T-helper 17 cell (primary cell): ENCODE measurements at places on chromosomes 3 and 15.

DNA sequence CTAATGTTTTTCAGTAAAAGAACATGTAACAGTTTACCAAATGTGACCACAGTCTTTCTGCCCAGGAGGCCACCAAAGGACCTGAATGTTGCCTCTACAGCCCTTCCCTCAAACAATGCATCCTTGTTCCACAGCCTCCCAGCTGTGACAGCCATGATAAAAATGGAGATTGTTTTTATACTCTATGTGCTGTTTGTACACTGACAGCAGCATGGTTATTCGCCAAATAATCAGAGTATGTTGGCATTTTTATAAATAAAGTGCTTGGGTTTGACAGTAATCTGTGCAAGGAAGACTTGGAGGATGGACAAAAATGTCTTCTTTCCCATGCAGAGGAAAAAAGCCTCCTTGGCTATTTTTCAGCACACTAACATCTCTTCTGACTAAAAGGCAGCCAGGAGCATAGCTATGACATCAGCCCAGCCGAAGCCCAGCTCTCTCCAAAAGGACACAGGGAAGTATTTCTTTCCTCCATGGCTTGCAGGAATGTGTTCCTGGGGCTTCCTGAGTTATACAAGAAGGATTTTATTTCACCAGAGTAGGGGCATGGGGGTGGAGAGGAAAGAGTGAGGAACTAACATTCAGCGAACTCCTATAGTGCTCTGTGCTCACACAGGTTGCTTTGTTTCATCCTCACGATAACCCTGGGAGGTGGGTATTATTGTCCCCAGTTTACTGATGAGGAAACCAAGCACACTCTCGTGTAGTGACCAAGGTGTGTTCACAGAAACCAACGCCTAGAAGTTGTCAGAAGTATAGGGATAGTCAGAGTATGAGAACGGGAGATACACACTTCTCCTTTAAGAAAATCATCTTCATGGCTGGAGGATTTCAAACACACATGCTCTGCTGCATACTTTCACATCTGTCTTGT, 339.7 kb downstream of the MECOM start:
- no peak for DNase-seq

- DNase-seq = no peak
Observed at GRCh38 chr3:13140596-13140995, 67.4 kb upstream of the IQSEC1 start.

GRCh38 chr3:134462331-134462941, 23.3 kb downstream of the ANAPC13 start:
- DNase-seq = no peak

- DNase-seq = peak; percentile 15
Observed at GRCh38 chr3:15051531-15051930, 13.6 kb downstream of the MRPS25 start.

DNA sequence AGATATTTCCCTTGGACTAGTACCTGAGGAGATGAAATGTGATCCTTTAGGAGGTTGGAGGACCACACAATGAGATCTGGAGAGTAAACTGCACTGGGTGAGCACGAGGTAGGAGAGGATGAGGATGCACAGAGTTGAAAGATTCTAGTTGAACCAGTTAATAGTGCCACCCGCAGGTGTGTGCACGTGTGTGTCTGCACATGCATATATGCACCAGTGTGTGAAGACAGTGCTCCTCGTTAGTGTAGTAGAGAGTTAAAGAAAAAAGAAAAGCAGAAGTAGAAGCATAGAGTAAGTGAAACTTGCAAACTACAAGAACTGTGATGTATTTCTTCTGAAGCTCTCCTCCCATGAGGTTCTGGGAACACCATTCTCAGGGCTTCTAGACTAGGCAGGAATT, 8.4 kb downstream of the MED12L start:
- DNase-seq = no peak

DNA sequence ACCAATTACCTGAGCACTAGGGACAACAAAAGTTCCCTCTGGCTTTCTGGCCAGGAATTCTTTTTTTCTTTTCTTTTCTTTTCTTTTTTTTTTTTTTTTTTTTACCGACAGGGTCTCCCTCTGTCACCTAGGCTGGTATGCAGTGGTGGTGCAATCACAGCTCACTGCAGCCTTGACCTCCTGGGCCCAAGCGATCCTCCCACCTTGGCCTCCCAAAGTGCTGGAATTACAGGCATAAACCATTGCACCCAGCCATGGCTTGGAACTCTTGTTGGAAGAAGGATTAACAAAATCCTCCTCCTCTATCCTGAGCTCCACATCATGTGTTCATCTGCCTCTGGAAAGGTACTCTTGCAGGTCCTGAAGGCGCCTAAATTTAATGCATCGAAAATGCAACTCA, 2.9 kb upstream of the LTF start:
- DNase-seq = no peak

- no peak for DNase-seq
Observed at GRCh38 chr15:27844018-27844666, 255.0 kb downstream of the OCA2 start.

GRCh38 chr3:77835921-77836320, 796.0 kb downstream of the ROBO2 start:
- DNase-seq = no peak

GRCh38 chr3:128933213-128933921, 53.9 kb downstream of the ACAD9 start:
- no peak for DNase-seq

- DNase-seq = no peak
Observed at GRCh38 chr3:64623125-64623524, 64.7 kb downstream of the ADAMTS9 start.

DNA sequence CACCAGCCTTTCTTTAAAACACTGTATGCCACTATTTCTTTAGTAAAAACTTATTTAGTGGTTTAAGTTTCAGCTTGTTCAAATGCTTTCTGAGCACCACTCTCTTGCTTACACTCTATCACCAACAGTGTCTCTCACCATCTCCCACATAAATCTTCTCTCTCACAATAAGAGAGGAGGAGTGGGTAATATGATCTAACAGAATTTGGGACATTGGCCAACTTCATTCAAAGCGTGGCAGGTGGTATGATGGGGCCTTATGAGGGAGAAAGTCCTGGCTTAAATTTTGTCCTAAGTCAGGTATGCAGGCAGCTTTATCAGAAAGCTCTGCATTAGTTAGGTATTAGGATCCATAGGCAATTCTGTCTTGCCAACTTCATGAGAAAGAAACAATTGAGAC, 1132.5 kb downstream of the TUSC7 start:
- no peak for DNase-seq

DNA sequence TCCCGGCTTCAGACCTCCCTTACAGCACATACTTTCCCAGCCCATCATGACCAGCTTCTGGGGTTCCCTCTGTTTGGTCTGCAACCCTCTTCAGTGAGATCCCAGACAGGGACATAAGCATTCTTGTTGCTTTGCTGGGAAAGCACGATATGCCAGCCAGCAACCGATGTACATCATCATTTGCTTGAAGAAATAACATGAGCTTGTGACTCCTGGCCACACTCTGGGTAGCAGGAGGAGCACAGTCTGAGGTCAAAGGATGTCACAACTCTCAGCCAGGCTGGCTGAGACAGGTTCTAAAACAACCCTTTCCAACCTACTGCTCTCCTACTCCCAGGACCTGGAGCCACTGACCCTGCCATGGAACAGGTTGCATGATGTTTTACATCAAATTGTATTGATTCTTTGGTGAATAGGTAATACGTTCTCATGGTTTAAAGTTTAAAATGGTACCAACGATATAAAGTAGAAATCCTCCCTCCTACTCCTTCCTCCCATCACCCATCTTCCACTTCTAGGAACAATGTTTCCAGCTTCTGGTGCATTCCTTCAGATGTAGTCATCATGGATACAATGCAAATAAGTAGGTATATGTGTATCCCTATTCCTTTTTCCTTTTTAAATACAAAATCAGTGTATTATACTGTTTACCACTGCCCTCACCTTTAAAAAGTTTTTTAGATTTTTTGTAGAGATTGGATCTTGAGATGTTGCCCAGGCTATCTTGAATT, 190.3 kb downstream of the OPA1 start:
- DNase-seq = no peak

- no peak for DNase-seq
Observed at GRCh38 chr3:86973440-86973839, 17.5 kb downstream of the VGLL3 start.

- DNase-seq = peak; percentile 1
Observed at GRCh38 chr3:51712038-51712420, 5.2 kb downstream of the GRM2 start.

GRCh38 chr15:87902772-87903426, 353.6 kb downstream of the NTRK3 start:
- DNase-seq = no peak

- no peak for DNase-seq
Observed at GRCh38 chr3:56795097-56795828, 6.5 kb downstream of the ARHGEF3 start.

- no peak for DNase-seq
Observed at GRCh38 chr15:79212589-79213157, 69.8 kb upstream of the ANKRD34C start.

GRCh38 chr3:154842536-154842935, 237.6 kb upstream of the MME start:
- DNase-seq = no peak

DNA sequence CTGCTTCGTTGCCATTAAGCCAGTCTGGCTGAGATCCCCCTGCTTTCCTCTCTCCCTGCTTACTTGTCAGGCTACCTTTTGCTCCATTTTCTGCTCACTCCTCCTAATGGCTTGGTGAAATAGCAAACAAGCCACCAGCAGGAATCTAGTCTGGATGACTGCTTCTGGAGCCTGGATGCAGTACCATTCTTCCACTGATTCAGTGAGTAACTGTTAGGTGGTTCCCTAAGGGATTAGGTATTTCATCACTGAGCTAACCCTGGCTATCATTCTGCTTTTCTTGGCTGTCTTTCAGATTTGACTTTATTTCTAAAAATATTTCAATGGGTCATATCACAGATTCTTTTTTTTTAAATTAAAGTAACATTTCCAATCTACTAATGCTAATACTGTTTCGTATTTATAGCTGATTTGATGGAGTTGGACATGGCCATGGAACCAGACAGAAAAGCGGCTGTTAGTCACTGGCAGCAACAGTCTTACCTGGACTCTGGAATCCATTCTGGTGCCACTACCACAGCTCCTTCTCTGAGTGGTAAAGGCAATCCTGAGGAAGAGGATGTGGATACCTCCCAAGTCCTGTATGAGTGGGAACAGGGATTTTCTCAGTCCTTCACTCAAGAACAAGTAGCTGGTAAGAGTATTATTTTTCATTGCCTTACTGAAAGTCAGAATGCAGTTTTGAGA, 25.0 kb downstream of the CTNNB1 start:
- DNase-seq = no peak

GRCh38 chr3:100175637-100176280, 61.5 kb upstream of the FILIP1L start:
- no peak for DNase-seq

DNA sequence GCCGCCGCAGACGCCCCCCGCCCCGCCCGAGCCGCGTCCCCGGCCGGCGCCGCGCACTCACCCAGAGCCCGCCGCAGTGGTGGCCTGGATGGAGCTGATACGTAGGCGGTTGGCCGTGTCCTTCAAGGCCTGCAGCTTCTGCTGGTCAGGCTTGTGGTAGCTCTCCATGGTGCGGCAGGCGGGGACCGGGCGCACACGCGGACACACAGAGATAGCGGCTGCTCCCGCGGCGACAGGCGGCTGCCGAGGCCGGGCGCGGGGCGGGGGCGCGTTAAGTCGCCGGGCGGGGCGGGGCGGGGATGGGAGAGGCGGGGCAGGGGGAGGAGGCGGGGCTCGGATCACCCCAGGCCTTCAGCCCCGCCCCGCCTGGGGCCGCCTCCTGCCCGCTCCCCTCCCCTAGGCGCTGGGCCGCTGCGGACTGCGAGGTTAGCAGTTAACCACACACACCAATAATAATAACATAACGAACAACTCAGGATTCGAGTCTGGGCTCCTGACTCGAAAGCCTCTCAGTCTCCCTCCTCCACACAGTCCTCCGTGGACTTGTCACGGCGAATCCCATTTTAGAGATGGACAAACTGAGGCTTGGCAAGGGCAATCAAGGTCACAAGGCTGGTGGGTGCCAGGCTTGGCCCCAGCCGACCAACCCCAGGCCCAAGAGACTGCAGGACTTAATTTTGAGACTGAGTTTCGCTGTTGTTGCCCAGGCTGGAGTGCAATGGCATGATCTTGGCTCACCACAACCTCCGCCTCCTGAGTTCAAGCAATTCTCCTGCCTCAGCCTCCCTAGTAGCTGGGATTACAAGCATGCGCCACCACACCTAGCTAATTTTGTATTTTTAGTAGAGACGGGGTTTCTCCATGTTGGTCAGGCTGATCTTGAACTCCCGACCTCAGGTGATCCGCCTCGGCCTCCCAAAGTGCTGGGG, at the start of gene TKT:
TSS of gene TKT (minus strand) at position 248 of the 929 bp plus-strand sequence. CDS start at position 168, 80 bp downstream.
- peak; percentile 65 for DNase-seq

DNA sequence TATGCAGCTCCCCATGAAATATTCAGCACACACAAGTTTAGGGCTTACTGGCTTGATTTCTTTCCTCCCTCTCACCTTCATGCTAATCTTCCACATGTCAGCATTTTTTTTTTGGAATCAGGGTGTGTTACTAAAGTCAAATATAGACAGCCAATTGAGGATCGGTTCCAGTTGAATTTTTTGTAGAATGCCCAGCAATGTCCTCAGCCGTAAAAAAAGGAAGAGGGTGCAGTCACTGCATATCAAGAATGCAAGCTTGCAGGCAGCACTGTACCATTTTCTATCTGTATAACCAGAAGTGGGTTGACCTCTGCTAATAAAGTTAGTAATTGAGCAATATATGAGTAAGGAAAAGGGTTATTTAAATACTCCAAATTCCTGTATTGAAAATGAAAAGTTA, 51.4 kb upstream of the CHMP2B start:
- no peak for DNase-seq

DNA sequence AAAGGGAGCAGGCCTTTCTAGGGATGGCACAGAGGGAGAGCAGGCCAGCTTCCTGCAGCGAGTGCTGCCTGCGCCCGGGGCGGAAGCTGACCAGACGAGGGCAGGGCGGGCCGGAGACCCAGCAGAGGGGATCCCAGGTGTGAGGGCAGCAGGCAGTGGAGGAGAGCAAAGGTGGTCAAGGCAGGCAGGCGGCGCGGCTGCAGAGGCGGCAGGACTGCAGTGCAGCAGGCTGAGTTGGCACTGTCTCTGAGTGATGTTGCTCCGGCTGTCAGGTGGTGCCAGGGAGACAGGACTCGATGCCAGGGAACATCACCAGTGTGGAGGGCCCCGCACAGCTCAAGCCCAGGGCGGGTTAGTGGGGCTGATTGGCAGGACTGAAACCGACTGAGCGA, 22.3 kb upstream of the PLXNA1 start:
- no peak for DNase-seq

GRCh38 chr15:79952329-79952728, 18.7 kb downstream of the BCL2A1 start:
- no peak for DNase-seq

GRCh38 chr3:59240666-59241255, 190.9 kb upstream of the CFAP20DC start:
- DNase-seq = no peak

- no peak for DNase-seq
Observed at GRCh38 chr3:98073486-98073885, 13.5 kb upstream of the OR5AC2 start.
